ENCODE measurements at places on chromosomes 3 and 15.

DNA sequence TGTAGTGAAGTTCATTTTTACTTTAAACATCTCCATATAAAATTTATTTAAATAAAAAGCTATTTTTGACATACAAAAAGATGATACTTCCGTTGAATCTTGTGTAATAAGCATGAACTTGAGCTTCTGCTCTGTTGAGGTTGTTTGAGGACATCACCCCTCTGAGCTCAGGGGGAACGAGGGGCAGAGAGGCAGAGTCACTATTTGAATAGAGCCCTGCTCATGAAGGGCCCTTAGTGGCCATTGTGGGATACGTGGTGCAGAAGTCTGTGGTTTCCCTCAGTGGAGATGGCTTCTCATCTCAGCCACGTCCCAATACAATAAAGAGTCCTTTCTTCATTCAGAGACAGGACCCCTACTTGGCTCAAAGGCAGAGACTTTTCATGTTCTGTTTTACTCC lies 10.6 kb downstream of the CEMIP start:
- DNase-seq, result no peak

- DNase-seq, result peak; percentile 26
Measured at GRCh38 chr3:87426918-87427317, 150.5 kb upstream of the POU1F1 start.

GRCh38 chr3:50539356-50540286 lies 27.9 kb downstream of the C3orf18 start:
- DNase-seq, result no peak

DNA sequence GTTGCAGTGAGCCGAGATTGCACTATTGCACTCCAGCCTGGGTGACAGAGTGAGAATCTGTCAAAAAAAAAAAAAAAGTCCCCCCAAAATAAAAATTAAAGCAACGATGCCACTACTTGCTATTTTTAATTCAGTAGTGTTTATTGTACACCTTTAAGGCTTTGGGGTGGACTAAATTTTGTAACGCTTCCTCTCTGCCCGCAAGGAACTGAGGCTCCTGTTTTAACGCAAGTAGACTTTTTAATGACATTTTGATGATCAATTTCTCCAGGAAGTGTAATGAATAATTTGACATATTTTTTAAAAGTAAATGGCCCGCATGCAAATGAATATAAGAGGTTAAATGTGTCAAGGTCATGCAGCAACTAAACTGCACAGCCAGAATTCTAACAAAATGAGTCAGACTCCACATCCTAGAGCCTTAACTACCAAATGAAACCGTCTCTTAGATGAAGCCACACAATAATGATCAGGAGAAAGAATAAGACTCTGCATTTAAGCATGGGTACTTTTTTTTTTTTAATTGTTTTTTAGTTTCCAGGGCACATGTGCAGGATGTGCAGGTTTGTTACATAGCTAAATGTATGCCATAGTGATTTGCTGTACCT lies 96.8 kb upstream of the LMOD3 start:
- no peak for DNase-seq

DNA sequence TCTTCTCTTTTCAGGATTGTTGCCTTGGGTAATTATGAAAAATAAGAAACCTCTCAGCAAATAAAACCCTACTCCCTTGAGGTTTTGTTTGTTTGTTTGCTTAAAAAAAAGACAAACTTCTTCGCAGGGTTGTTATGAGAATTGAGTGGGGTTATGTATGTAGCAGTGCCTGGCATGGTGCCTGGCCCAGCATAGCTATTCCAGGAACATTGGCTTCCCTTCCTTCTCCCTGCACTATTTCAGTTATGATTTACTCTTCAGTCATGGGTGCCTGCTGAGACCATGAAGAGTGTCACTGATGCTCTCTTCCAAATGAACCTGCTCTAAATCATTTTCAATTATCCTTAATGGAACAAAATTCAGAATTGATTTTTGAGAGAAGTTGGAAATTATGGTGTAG lies 283.5 kb upstream of the ROPN1 start:
- DNase-seq, result no peak

GRCh38 chr3:76352051-76352450 lies 566.7 kb upstream of the ZNF717 start:
- no peak for DNase-seq

DNA sequence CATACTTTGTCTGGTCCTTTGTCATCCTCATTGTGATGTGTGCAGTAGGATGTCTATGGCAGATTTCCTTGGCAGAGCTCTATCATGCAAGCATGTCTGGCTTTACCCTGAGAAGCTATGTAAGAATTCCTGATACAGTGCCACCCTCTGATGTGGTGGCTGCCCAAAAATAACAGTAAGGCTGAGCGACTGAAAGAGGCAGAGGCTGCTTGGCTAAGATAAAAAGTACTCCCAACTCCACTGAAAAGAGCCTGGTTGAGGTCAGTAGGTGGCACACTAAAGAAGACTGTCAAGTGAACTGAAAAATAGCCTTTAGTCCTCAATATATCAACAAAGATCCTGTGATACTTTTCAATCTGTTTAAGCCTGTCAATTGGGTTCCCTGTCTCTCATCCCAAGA lies 31.7 kb downstream of the BTLA start:
- DNase-seq, result no peak

Data from fibroblast of skin of back (primary cell).